Activated CD8-positive, alpha-beta T cell treated with anti-CD3 and anti-CD28 coated beads, Interleukin-2, amount 10 ng/mL, durations not matched to agents 7 days and 5 days (primary cell): ENCODE measurements at places on chromosomes 2 and 18.

DNA sequence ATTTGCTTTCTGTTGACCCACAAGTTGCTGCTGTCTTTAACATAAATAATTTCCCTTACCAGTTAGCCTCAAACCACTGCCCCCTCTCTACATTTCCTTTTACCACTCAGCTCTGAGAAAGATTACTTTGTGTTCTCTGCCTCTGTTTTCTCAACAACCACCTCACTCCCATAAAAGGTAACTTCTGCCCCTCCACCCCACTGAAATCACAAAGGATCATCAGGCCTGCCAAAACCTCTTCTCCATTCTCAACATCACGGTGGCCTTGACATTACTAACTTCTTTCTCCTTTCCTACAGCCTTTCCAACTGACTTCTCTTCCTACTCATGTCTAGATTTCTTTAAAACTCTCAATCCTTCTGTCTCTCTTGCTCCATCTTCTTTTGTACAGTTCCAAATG lies 10.1 kb downstream of the ACADL start:
- peaks cover 3% of the 10 kb centered on the region for H3K27me3 ChIP-seq
- DNase-seq: no peak
- H3K4me1 ChIP-seq: no peaks in the 10 kb centered on the region
- H3K4me3 ChIP-seq: no peak overlapping the region
- H3K36me3 ChIP-seq: no peaks in the 10 kb centered on the region
- H3K27ac ChIP-seq: no peak overlapping the region

GRCh38 chr2:221673248-221673647 lies 101.1 kb upstream of the EPHA4 start:
- H3K4me1 ChIP-seq: no peaks in the 10 kb centered on the region
- H3K27me3 ChIP-seq: no peaks in the 10 kb centered on the region
- H3K4me3 ChIP-seq: no peak overlapping the region
- no peaks in the 10 kb centered on the region for H3K36me3 ChIP-seq
- no peak overlapping the region for H3K27ac ChIP-seq

GRCh38 chr2:140650825-140651224 lies 1480.0 kb downstream of the LRP1B start:
- no peaks in the 10 kb centered on the region for H3K27me3 ChIP-seq
- no peak overlapping the region for H3K27ac ChIP-seq
- no peaks in the 10 kb centered on the region for H3K4me1 ChIP-seq
- no peak overlapping the region for H3K4me3 ChIP-seq
- no peaks in the 10 kb centered on the region for H3K36me3 ChIP-seq

- no peak for DNase-seq
- no peak overlapping the region for H3K27ac ChIP-seq
- no peaks in the 10 kb centered on the region for H3K4me1 ChIP-seq
Measured at GRCh38 chr2:240371129-240372000, 64.1 kb upstream of the GPC1 start.

DNA sequence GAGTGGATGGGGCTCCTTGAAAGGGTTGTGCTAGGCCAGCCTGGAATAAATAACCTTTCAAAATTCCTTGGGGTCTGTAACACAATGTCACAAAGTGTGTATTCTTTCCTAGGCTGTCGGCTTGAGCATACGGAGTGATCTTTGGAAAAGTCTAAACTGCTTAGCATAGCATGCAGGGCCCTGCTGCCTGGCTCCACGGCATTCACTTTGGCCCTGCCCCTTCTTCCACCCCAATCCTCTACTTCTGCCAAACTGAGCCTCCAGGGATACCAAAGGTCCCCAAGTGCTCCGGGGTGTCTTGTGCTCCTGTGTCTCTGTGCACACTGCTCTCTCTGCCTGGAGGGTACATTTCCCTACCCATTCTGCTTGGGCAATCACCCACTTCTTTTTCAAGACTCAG lies 196.1 kb downstream of the LTBP1 start:
- H3K27me3 ChIP-seq: no peaks in the 10 kb centered on the region
- no peaks in the 10 kb centered on the region for H3K4me1 ChIP-seq
- no peaks in the 10 kb centered on the region for H3K36me3 ChIP-seq

GRCh38 chr2:134293719-134294537 lies 40.1 kb downstream of the MGAT5 start:
- peaks cover 53% of the 10 kb centered on the region for H3K36me3 ChIP-seq
- H3K27me3 ChIP-seq: no peaks in the 10 kb centered on the region
- H3K27ac ChIP-seq: peak overlapping the region; percentile 27
- peaks cover 34% of the 10 kb centered on the region for H3K4me1 ChIP-seq
